ENCODE measurements at places on chromosomes 1 and 21.

DNA sequence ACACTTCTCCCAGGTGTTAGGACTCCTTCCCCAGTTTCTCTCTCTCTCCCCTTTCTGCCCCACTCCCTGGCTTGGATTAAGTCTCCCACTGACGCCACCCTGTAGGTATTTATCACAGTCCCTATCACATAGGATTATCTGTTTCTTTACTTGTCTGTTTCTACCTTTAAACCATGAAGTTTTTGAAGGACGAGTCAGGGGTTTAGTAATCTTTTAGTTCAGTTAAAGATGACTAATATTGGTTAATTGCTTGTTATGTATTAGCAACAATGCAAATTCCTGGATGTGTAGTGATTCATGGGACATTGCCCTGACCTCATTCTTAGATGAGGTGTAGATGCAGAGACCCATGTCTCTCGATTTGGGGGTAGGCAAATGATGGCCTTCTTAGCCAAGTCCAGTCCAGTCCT is 6.4 kb downstream of the LAMC1 start:
- DNase-seq: no peak

DNA sequence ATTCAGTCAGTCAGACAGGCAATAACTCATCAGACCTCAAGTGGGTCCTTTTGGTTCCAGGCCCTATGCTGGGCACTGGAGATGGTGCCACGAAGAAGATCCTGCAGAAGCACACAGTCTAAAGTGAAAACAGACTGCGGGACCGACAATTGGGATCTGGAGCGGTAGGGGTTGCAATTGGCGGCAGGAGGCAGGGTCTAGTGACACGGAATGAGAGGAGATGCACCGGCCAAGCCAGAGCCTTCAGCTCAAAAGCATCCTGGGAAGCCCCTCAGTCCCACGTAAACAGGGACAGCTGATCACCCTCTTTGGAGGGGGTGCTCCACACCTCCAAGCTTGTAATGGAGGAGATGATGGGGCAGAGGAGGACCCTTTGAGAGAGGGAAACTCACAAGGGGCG is 56.2 kb downstream of the KLHDC7A start:
- DNase-seq: peak; percentile 20

- DNase-seq: no peak
These were observed 4.5 kb downstream of the ETV3L start for GRCh38 chr1:157095091-157095490.

DNA sequence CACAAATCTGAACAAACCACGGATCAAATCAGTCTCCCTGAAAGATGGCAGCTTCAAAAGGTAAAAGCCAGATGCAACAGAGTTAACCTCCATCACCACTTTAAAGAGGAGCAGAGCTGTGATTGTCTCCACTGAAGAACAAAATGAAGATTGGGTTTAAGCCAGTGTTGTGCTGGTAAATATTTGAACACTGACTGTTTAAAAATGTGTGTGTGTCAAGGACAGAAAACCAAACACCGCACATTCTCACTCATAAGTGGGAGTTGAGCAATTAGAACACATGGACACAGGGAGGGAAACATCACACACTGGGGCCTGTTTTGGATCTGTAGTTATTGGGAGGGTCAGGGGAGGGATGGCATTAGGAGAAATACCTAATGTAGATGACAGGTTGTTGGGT is 83.9 kb downstream of the ST6GALNAC5 start:
- DNase-seq: no peak

GRCh38 chr1:160954158-160955104 is at the start of gene ITLN2:
ITLN2 (minus strand) TSS chr1:160954809; CDS start chr1:160954741, 68 bp downstream.
- DNase-seq: no peak

DNA sequence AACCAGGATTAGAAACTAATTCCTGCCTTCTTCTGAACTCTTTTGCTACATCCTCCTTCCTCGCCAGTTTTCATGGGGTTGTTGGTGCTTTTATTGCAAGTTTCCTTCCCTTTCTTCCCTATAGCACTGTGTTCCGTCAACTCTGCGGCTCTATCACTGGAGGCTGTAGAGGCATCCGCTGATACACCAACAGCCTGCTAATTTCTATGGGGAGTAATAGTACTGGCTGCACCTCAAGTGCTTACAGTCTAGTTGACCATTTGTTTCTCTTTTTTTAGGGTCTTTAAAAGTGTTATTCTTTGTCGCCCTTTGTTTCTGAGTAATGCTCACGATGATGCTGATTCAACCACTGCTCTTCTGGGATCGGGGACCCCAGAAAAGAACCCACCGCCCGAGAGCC is 746 bp downstream of the MIS18A start:
- DNase-seq: no peak

DNA sequence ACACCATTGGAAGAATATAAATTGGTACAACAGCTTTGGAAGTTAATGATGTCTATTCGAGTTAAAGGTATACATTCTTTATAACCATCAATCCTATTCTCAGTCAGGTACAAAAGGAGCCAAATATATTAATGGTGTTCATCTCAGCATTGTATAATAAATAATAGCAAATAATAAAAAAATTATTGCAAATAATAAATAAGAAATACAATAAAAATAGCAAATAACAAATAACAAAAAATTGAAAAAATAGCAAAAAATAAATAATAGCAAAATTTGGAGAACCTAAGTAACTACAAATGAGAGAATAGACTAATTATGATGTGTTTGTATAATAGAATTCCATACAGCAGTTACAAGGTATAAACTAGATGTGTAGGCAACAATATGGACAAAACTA is 25.6 kb upstream of the NRIP1 start:
- DNase-seq: no peak

DNA sequence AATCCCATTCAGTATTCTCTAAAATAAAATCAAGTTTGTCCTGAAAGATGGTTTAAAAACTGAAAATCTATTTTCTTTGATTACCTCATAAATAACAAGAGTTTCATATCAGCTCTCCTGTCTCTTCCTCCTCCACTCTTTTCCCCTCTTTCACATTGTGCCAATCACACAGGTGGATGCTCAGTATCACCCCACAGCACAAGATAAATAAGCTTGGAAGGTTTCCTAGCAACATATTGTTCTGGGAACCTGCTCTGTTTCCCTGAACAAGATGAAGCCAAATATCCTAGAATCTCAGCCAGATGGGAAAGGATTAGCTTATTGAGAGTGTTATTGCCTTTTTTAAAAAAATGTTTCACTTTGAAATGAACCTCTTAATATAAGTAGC is 45.7 kb upstream of the CACYBP start:
- no peak for DNase-seq

- DNase-seq: no peak
These were observed 269.0 kb upstream of the PRMT6 start for GRCh38 chr1:106787520-106787919.

- no peak for DNase-seq
These were observed 33.4 kb downstream of the HSD17B7 start for GRCh38 chr1:162823771-162824525.

GRCh38 chr1:181640956-181641355 is 157.6 kb downstream of the CACNA1E start:
- no peak for DNase-seq

GRCh38 chr1:64546013-64546412 is 76.1 kb downstream of the CACHD1 start:
- DNase-seq: no peak

DNA sequence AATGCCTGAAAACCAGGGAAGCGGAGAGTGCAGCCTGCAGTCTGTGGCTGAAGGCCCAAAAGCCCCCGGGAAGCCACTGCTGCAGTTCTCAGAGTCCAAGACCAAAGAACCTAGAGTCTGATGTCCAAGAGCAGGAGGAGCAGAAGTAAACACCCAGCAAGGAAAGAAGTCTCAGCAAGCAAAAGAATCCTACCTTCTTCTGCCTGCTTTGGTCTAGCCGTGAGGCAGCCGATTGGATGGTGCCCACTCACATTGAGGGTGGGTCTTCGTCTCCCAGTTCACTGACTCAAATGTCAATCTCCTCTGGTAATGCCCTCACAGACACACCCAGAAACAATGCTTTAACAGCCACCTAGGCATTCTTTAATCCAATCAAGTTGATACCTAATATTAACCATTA is 217.5 kb downstream of the PLA2G4A start:
- DNase-seq: no peak

GRCh38 chr21:36437745-36438128 is 42.2 kb downstream of the CLDN14 start:
- no peak for DNase-seq

All from ureter (tissue), 1 donor.